Eye (tissue), 1 donor: ENCODE measurements at places on chromosomes 2 and 18.

- DNase-seq = peak; percentile 78
Measured at GRCh38 chr2:200862532-200863000, 1.9 kb downstream of the CLK1 start.

GRCh38 chr2:42922790-42923579, 130.6 kb upstream of the HAAO start:
- DNase-seq = no peak

GRCh38 chr2:176643646-176644045, 374.4 kb downstream of the MTX2 start:
- peak; percentile 47 for DNase-seq

- peak; percentile 37 for DNase-seq
Measured at GRCh38 chr2:46082531-46083485, 214.4 kb upstream of the EPAS1 start.

DNA sequence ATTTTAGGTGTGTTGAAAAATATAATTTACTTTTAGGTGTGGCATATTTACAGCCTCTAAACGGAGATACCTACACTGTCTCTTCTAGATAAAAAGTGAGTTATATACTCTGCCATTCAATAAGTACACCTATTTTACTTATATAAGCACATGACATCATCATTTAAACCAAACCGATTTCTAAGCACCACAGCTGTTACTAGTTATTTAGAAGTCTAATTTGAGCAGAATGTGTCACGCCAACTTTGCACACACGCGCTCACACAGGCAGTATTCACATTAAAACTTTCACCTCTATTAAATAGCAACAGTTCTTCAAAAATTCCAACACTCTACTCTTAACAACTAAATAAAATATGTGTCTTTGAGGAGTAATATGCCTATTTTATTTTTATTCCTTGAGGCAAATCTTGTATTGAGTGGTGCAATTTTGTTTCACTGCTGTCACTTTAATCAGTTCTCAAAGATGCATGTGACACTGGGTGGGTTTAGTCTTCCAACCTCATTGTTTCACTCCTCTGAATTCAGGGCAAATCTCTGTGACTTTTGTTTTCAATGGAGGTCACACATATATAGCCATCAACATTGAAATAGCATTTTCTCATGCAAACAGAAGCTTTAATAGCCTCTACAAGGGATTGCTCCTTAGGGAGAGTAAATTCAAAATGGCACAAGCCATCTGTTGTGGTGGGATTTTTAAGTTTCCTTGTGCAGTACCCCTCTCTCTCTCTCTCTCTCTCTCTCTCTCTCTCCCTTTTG, 721.0 kb downstream of the PLCL1 start:
- peak; percentile 6 for DNase-seq

- peak; percentile 62 for DNase-seq
Measured at GRCh38 chr2:6674381-6674780, 191.3 kb downstream of the CMPK2 start.

GRCh38 chr18:42822711-42823110, 292.8 kb downstream of the RIT2 start:
- no peak for DNase-seq

- DNase-seq = no peak
Measured at GRCh38 chr2:14712111-14712510, 79.6 kb downstream of the LRATD1 start.

GRCh38 chr2:172361360-172361759, 66.0 kb upstream of the ITGA6 start:
- no peak for DNase-seq

- DNase-seq = no peak
Measured at GRCh38 chr2:216114382-216114713, 5.2 kb downstream of the XRCC5 start.
